ENCODE measurements at places on chromosomes 12 and 14.

DNA sequence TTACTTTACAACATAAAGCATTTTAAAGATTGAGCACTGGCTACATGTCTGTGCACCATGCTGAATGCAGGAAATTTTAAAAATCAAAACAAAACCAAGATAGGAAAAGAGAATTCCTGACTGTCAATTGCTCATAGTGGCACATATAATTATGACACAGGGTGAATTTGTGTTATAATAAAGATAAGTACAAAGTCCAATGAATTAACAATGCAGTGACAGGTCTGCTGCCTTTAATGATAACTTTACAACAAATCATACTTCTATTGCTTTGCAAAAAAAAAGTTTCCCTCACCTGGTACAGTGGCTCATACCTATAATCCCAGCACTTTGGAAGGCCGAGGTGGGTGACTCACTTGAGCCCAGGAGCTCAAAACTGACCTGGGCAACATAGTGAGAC, 93.8 kb upstream of the OSBPL8 start:
- no peak for DNase-seq

DNA sequence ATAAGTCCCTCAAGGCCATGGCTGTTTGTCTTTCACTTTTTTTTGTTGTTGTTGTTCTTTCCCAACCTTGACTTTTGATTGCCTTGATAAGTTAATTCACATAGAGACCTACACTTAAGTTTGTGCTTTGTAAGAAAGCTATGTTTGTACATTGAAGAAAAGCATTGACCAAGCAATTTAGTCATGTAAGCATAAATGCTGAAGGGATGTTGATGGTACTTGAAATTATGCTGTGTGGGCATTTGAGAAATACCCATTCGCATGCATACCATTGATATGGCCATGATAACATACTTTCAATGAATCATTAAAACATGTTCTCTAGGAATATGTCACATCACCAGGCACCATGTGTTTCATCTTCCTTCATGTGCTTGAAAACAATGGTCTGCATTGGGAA, 803.7 kb upstream of the TMEM132C start:
- DNase-seq, result no peak

GRCh38 chr12:68882251-68882964, 50.6 kb downstream of the CPM start:
- no peak for DNase-seq

- no peak for DNase-seq
Observed at GRCh38 chr12:127328867-127329266, 938.1 kb upstream of the TMEM132C start.

GRCh38 chr12:91183551-91183950, 934 bp upstream of the DCN start:
- no peak for DNase-seq

DNA sequence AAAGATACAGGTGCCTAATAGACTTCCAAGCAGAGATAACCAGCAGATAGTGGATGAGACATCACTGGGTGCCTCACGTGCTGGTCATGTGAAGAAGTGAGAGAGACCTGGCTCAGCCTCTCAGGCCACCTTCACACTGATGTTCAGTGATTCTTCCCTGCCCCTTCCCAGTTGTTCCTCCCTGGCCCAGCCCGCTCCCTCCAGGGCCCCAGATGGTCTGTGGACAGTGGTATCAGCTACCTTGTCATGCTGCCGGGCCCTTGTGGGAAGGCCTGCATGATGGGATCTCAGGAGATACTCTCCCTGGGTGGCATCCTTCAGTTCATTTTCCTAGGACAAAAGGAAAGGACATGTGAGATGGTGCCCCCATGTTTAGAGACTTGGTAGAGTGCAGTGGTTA, 179.9 kb downstream of the PIWIL1 start:
- DNase-seq, result no peak
